ENCODE measurements at places on chromosomes 13 and 19.

GRCh38 chr13:60146471-60146870 lies 17.3 kb downstream of the DIAPH3 start:
- no peak for DNase-seq

DNA sequence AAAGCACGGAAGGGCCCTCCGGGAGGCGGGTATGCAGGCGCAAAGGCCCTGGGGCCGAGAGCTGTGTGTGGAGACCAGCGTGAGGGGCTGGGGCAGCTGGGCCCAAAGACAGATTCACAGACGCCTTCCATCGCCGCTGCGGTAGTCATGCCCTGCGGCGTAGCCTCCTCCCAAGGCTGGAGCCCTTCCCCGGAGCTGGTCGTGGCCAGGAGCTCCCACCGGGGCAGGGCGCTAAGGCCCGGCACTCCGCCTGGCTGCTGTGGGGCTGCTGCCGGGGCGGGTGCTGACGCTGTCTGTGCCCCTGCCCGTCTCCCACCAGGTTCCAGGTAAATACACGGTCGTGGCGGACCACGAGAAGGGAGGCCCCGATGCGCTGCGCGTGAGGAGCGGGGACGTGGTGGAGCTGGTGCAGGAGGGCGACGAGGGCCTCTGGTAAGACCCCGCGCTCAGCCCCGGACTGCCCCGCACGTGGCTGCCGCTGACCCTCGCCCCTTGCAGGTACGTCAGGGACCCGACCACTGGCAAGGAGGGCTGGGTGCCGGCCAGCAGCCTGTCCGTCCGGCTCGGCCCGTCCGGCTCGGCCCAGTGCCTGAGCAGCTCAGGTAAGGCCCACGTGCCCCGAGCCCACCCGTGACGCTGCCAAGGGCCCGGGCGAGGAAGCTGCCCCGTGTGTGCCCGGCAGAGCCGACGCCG lies 9.4 kb upstream of the F7 start:
- DNase-seq: no peak

- no peak for DNase-seq
These were observed 220.5 kb downstream of the RBM26 start for GRCh38 chr13:79185580-79185979.

GRCh38 chr19:54530866-54531265 lies 28.2 kb downstream of the LAIR2 start:
- no peak for DNase-seq

DNA sequence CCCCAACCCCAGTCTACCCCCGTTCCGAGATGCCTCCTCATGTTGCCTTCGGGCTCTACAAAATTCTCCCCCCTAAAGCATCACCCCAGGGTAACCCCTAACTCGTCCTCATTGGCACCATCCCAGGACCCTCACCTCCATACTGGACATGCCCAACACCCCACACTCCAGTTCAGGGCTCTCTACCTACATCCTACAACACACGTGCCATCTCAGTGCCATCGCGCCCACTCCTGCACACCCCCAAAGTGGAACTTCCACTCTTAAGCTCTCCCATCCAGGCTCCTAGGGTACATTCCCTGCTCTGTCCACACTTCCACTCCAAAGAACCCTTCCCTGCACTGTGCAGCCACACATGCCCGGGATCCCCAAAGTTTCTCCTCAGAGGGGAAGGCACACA lies 827 bp upstream of the FKRP start:
- DNase-seq: no peak

- no peak for DNase-seq
These were observed 64.3 kb downstream of the ZNF66 start for GRCh38 chr19:20840371-20840770.

DNA sequence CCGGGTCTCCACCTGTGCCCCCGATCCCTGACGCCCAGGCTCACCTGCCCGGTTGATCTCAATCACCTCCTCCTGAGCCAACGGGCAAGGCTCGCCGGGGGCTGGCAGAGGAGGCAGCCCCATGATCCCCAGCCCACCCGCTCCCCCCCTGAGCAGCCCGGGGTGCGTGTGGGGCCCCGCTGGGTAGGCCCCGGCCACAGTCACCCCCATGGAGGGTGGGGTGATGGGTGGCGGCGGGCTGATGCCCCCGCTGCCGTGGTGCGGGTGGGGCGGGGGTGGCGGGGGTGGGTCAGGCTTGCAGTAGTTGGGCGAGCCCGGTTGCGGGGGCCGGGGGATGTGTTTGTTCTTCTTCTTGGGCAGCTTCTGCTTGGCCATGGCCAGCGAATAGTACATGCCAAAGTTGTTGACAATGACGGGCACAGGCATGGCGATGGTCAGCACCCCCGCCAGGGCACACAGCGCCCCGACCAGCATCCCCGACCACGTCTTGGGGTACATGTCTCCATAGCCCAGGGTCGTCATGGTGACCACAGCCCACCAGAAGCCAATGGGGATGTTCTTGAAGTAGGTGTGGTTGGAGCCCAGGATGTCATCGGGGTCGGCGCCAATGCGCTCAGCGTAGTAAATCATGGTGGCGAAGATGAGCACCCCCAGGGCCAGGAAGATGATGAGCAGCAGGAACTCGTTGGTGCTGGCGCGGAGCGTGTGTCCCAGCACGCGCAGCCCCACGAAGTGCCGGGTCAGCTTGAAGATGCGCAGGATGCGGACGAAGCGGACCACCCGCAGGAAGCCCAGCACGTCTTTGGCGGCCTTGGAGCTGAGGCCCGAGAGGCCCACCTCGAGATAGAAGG lies 6.0 kb downstream of the KCNC3 start:
- no peak for DNase-seq

GRCh38 chr13:103302676-103303075 lies 236.5 kb upstream of the SLC10A2 start:
- DNase-seq: no peak

DNA sequence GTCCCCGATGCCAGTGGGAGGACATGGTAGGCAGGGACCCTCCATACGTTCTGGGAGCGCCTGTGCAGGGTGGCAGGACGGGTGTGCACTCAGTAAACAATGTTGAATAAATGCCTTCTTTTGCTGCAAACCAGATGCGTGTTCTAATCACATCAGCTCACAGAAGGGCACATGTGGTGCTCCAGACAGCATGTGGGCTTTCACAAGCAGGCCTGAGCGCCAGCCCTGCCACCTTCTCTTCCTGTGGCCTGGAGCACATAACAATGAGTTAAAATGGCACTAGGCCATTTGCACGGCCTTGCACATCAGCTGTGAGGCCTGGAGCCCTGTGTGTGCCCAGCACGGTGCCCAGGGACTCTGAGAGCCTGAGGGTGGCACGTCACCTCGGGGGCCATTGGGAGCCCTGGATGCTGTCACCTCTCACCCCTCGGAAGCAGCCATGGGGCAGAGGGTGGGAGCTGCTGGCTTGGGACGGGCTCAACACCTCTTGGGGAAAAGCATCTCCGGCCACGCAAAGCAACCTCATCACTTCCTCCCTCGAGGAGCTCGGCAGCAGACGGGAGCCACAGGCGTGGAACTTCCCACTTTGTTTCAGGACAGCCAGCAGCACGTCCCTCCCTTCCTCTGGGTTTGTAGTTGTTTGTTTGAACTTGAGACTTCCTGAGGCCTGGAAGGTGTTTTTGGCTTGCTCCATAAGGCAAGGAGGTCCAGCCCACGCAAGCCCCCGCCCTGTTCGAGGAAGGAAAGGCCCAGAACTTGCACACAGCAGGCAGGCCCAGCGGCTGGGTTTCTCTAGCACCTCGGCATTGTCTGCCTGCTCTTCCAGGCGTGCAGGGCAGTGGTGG lies 9.8 kb downstream of the MCF2L start:
- DNase-seq: no peak

DNA sequence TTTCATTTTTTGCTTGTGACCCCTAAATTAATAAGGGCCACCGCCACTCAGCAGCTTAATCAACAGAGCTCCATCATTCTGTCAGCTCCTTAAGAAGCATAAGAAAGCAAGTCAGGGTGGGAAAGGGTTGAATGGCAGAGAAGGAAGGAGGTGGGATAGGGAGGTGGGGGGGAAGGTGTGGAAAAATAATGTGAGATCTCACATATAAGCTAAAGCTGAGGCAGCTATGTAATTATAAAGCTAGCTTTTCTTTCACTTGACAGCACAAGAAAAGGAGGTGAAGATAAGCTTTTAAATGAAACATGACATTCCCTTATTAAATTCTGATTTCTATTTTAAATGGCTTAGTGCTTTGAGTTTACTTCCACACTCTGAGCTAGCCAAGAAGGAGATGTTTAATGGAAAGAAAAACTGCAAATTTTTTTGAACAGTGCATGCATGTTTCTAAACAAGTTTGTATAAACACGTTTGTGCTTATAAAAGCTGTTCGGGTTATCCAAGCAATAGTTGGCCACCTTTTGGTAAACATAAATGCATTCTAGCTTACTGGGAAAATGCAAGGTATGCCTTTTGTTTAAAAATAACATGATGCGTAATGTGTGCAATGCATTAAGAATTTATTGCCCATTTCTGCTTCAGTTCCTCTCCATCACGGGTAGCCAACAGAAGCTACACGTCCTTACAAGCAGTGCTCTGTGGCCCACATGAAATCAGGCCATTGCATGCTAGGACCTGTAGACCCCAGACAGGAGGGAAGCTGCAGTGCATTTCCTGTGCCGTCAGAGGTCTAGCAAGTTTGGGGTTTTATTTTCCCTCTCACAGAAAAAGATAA lies 96.2 kb downstream of the LHFPL6 start:
- DNase-seq: peak; percentile 75

DNA sequence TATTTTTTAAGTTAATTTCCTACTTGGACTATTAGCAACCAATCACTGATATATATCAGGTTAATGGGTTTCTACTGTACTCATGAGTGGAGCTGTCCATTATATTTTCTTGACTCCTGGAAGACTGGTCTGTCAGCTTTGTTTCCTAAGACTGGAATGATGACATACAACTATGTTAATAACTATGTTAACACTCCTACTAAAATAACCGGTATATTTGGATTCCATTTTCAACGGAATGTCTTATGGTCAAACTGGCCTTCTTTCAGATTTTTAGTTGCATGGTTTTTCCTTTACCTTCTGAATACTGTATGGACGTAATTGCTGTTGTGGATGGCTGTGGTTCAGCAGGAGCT lies 45.8 kb upstream of the GPI start:
- no peak for DNase-seq

- no peak for DNase-seq
These were observed 5.5 kb upstream of the CYP4F3 start for GRCh38 chr19:15635016-15635805.

- DNase-seq: peak; percentile 94
These were observed 7.1 kb downstream of the ARID3A start for GRCh38 chr19:932648-933552.

DNA sequence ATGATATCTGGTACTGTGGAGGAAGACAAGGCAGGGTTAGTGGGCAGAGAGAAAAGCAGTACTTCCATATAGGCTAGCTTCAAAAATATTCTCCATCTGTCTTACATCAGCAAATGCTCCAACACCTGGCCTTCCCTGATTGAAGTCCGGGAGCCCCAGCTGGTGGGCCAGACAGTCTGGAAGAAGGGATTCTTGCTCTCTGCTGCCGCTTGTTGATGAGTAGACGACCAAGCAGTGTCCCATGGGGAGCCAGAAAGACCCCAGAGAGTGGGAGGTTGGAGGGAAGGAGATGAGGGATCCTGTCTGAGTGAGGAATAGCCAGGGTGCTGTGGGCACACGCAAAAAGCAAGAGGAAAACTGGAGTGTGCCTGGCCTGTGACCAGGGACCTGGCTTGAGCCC lies 95.1 kb downstream of the ATP8A2 start:
- no peak for DNase-seq

DNA sequence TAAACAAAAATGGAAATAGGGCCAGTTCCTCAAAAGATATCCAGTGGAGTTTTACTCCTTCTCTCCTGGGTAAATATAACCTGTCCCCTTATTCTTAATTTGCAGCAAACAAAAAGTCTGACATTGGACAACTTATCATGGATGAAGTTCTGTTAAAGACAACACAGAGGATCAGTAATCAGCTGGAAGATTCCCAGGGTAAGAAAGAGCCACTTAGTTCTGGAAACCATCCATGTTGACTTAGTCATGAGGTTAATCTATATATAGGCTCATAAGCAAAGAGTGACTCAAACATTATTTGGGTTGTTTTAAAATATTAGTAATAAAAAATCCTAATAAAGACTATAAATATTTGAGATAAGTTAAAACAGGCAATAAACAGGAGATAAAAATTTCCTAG lies 40.5 kb upstream of the EBPL start:
- DNase-seq: no peak

DNA sequence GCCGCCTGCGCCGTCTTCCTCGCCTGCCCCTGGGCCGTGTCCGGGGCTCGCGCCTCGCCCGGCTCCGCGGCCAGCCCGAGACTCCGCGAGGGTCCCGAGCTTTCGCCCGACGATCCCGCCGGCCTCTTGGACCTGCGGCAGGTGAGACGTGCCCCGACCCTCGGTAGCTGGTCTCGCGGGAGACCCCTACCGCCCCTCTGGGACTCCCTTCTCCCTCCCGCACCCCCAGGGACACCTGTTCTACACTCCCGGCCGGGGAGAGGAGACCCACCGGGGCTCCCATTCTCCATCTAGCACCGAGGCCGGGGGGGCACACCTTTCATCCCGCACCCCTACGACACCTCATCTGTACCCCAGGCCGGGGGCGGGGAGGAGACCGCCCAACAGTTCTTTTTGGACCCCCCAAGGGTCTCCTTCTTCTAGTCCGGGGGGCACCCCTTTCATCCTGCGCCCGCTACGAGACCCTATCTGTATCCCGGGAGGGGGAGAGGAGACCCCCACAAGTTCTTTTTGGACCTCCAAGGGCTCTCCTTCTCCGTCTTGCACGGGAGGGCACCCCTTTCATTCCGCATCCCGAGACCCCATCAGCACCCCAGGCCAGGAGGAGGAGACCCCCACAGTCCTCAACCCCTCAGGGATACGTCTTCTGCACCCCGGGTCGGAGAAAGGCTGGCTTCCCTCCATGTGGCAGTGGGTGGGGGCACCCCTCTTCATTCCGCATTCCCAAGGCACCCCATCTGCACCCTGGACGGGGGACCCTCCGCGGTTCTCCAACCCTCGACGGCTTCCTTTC lies 533 bp downstream of the TNFSF9 start:
- no peak for DNase-seq

GRCh38 chr13:71831716-71832115 lies 35.3 kb downstream of the DACH1 start:
- DNase-seq: no peak

DNA sequence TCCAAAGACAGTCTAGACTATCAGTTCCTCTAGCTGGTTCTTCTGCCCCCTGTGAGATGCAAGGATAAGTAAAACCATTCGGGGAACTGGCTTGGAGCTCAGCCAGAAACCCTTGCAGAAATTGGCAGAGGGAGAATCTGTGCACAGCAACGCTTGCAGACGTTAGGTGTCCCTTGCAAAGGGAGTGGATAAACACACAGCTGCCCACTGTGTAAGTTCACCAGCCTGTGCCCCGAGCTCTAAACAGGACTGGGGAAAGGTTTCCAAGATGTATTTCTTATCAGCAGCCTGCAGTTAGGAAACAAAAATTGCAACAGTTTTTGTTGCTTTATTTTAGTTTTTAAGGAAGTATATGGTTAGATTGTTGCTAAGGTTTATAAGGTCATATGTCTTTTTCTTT lies 19.0 kb upstream of the ADGRE1 start:
- no peak for DNase-seq

DNA sequence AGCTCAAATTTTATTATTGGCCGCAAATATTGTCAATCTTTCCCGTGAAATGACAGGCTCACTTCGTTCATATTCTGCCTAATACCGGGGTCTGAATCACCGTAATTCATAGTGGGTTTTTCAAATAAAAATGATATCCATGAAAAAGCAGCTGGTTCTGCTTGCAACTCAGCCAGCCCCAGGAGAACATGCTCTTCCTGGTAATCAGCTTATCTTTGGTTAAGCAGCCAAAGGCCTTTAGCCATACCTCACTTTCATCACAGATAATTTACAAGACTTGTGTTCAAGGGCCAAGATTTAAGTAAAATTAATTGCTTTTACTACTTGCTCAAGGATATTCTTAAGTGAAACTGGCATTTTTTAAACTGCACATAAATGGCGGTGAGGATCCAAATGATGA lies 22.5 kb downstream of the RNASEH2B start:
- DNase-seq: no peak

Data from MG63 (cell line).